Germinal center (tissue), 1 donor: ENCODE measurements at places on chromosomes 3 and 15.

DNA sequence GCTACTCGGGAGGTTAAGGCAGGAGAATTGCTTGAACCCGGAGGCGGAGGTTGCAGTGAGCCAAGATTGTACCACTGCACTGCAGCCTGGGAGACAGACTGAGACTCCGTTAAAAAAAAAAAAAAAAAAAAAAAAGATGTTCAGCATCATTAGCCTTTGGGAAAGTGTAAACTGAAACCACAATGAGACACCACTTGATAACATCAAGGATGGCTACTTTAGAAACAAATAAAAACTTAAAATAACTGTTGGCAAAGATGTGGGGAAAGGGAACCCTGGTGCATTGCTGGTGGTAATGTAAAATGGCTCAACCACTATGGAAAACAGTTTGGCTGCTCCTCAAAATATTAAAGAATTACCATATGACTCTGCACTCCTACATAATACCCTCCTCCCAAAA, 1.9 kb downstream of the LEO1 start:
- no peak for DNase-seq

GRCh38 chr15:38627689-38628277, 63.2 kb upstream of the RASGRP1 start:
- DNase-seq = no peak

DNA sequence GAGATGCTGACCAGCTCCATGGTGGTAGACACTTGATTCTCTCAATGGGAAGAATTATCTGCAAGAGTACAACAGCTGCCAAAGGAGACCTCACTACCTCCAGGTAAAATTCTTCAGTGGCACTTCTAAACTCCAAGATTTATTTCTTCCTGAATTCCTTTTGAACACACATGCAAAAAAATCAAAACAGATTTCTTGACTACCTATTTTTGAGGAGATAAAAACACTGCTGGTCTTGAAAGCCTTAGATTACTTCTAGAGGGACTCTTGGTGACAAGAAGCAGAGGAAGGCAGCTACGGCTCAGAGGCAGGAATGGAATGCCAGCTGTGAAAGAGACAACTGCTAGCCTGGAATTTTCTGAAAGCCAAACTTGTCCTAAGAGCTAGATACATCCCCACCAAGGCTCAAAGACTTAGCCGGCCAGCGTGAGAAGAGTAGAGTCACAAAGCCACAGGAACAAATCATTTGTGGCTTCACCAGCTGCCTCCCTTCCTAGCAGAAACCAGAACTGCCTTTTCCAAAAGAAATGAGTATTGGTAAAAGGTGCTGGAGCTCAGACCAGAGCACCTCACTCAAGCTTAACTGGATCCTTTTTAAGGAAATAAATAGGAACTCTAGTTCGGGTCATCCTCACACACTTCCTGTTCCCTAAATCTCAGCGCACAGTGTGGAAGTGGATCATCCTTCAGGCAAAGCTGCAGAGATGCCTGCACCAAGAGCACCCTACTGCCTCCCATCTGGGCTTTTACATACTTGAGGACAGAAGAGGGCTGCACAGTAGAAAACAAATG, 32.6 kb downstream of the CLK3 start:
- no peak for DNase-seq

DNA sequence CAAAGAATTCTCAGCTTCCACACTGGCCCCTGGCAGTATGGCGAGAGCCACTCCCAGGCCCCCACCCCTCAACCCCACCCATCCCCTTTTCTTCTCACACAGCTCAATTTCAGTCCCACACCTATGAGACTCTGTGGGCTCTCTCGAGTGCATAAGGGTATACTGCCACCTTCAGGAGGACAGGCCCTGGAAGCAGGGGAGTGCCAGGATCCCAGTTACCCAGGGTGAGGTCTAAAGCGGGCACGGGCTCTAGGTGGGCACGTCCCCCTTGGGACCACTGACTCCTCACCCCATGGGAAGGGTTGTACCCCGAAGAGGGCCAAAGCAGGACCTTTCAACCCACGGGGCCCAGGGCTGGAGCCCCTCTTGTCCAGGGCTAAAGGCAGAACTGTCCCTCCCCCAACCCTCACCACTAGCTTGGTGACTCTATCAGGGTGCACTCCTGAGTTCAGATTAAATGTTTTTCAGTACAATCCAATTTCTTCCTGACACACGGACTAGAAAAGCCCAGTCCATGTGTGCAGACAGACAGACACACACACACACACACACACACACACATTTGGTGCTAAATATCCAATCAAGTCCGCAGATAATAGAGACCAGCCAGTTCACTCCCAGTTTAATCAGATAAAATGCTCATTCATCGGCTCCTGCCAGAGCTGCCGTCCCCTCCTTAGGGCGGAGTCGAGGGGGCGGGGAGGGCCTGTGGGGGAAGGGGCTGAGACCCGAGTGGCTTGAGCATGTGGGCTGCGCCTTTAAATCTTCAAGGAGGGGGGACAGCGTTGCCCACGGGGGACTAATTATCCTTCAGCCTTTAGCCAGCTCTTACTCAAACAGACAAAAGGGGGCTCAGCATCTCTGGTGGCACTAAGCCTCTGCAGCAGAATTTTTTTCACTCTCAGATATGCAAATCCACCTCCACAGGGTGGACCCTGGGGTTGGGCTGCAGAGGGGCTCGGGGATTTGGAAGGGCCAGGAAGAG, 59.3 kb downstream of the CYP11A1 start:
- peak; percentile 34 for DNase-seq

GRCh38 chr3:179318876-179319275, 4.0 kb upstream of the ZNF639 start:
- no peak for DNase-seq

GRCh38 chr15:93018574-93018973, 70.4 kb downstream of the RGMA start:
- DNase-seq = no peak

- no peak for DNase-seq
Measured at GRCh38 chr3:15261274-15261673, 55.2 kb downstream of the CAPN7 start.

DNA sequence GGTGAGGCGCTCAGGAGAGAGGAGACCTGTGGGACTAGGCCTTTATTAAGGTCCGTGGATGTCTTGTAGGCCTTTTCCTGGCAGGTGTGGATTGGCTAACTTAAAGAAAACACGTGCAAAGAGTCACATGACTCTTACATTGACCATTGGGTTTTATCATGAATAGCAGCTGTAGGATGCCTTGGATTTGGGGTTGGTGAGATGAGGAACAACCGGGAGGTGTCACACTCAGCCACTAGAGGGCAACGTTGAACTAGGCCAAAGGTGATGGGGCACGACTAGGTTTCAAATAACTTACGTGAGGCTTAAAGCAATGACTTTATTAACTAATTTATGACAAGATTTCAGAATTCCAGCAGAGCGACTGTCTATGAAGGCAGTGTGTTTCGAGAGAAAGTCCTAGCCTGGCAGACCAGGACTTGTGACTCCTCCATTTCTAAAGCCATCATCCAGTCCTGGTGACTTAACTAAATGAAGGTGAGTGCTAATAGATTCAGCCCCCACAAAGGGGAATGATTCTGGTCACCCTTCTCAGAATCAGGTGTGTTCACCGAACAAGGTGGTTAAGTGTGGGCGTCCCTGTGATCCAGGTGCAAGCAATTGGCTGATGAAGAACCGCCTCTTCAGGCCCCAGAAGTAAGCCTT, 345.6 kb downstream of the MCTP2 start:
- peak; percentile 28 for DNase-seq

- no peak for DNase-seq
Measured at GRCh38 chr15:80288131-80288530, 36.1 kb upstream of the CTXND1 start.

- DNase-seq = no peak
Measured at GRCh38 chr3:191380001-191380400, 49.7 kb upstream of the UTS2B start.

DNA sequence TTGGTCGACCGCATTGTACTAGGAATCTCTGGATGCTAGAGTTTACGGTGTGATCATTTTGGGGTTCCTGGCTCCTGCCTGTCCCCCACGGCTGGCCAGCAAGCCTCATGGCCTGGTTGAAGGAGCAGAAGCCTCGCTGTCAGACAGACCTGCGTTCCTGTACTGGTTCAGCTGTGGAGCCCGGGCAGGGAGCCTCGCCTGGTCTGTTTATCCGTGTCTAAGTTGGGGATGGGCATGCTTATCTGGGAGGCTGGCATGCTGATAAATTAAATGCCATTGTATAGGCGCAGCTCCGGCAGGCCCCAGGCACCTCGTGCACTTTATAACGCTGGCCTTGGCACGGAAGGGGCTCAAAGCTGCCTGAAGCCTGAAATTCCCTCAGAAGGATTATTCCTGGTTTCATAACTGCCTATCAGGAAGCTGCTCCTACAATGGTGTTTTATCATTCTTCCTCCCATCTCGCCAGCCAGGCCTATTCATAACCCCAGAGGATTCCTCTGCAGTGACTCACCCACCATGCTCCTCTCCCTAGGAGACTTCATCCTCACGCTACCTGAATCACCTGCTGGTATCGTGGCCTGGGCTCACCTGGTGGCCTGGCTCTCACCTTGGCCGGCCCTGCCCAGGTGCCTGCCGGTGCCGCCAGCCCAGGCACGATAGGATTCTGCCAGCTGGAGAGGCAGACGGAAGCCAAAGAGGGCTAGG, 110.9 kb downstream of the ASB7 start:
- no peak for DNase-seq

GRCh38 chr3:45572755-45573154, 21.8 kb upstream of the LIMD1 start:
- no peak for DNase-seq

DNA sequence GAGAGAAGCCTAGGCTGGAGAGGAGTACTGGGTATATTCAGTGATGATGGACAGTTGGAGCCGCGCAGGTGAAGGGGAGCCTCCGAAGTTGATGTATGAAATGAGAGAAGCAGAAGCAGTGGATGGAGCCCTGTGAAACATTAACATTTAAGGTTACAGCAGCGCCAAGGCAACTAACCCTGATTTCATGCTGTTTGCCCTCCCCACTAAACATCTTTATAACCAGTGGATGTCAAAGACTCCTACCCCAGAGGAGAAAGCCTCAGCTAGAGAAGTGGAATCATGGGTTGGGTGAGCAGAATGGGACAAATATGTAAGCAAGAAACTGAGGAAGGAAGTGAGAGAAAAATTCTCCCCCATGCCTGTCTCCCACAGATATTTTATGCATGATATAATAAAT, 92.0 kb upstream of the NMNAT3 start:
- DNase-seq = no peak

DNA sequence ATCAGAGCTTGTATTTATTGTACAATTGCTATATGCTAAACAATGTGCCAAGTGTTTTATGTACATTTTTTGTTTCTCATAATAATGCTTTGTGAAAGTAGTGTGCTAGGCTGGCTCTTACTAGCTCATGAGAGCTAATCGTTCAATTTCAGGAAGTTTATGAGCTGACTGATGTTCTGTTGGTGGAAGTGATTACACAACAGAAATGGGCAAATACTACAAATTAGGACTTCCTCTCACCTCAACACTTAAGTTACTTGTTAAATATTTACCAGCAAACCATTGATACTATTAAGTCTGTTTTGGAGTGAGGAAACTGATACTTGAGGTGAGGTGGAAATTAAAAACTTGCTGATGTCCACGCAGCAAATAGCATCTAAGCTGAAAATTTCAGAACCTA, 32.3 kb downstream of the SLC9C1 start:
- DNase-seq = no peak

DNA sequence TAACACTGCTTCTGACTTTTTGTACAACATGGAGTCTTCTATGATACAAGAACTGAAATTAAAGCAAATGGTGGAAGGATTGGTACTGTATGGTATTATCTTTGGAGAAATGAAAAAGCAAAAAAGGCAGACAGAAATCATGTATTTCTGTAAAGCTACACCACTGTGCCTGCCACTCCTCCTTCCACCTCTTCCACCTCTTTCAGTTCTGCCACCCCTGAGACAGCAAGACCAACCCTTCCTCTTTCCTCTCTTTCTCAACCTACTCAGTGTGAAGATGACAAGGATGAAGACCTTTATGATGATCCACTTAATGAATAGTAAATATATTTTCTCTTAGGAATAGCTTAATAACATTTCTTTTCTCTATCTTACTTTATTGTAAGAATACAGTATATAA, 57.0 kb downstream of the CD200 start:
- DNase-seq = no peak

DNA sequence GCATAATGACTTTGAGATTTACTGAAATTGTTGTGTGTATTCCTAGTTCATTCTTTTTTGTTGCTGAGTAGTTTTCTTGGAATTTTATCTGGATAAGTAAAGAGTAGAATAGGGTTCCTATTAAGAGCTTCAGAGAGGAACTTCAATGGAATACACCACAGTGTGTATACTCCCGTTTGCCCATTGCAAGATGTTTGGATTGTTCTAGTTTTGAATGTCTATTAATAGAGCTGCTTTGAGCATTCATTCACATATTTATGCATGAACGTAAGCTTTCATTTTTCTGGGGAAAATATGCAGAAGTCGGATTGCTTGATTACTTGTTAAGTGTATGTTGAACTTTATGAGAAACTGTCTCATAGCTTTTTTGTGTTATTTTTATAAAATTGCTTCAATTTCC, 580.5 kb downstream of the OTOL1 start:
- DNase-seq = no peak

- no peak for DNase-seq
Measured at GRCh38 chr15:68034081-68034480, 20.0 kb upstream of the PIAS1 start.

GRCh38 chr3:82875401-82875800, 1114.0 kb upstream of the GBE1 start:
- no peak for DNase-seq

- no peak for DNase-seq
Measured at GRCh38 chr3:40337136-40338108, 27.9 kb downstream of the EIF1B start.

GRCh38 chr3:172464306-172464705, 16.1 kb upstream of the GHSR start:
- no peak for DNase-seq

GRCh38 chr3:18307529-18307928, 117.6 kb downstream of the SATB1 start:
- DNase-seq = no peak

GRCh38 chr3:40714771-40715345, 190.1 kb downstream of the ZNF621 start:
- no peak for DNase-seq

DNA sequence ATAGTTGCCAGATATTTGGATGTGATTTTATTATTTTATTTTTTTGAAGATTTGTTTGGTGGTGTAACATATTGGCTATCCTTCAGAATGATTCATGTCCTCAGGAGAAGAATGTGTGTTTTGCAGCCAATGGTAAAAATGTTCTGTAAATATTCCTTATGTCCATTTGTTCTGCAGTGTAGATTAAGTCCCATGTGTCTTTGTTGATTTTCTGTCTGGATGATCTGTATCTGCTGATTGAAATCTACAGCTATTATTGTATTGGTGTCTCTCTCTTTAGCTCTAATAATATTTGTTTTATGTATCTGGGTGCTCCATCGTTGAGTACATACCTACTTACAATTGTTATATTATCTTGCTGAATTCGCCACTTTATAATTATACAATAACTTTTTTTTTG, 1641.7 kb downstream of the OTOL1 start:
- DNase-seq = no peak

DNA sequence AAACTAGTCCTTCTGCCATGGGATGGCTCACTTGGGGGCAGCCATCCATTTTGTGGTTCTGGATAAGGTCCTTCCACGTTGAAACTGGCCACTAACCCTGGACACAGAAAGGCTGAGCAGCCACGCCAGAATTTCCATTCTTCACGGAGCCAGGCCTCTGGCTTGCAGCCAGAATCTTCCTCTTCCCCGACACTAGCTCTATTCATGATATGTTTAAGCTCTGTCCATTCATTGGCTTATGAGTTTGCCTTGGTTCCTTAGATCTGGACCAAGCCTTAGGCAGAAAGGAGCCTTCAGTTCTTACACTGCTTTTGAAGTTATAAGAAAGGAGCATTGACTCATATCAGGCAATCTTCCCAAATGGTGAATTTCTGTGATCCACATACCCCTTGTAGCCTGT, 288.4 kb upstream of the GOLGA6L4 start:
- DNase-seq = no peak
